ENCODE measurements at places on chromosomes 13 and 19.
A peak's percentile ranks its signal among the peaks of the same experiment; 100 is the strongest.

DNA sequence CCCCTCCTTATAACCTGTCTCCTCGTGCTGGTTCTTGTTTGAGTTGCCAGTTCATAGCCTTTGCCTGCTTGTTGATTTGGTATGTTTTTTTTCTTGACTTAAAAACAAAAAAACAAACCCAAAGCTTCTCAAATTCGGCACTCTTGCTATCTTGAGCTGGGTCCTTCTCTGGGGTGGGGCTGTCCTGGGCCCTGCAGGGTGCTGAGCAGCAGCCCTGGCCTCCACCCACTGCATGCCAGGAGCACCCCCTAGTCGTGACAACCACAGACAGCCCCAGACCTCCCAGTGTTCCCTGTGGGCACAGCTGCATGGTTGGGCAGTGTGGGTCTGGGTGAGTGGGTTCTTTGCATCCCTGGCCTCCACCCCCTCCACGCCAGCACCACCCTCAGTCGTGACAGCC lies 27.8 kb downstream of the KDM4B start:
- DNase-seq: no peak

DNA sequence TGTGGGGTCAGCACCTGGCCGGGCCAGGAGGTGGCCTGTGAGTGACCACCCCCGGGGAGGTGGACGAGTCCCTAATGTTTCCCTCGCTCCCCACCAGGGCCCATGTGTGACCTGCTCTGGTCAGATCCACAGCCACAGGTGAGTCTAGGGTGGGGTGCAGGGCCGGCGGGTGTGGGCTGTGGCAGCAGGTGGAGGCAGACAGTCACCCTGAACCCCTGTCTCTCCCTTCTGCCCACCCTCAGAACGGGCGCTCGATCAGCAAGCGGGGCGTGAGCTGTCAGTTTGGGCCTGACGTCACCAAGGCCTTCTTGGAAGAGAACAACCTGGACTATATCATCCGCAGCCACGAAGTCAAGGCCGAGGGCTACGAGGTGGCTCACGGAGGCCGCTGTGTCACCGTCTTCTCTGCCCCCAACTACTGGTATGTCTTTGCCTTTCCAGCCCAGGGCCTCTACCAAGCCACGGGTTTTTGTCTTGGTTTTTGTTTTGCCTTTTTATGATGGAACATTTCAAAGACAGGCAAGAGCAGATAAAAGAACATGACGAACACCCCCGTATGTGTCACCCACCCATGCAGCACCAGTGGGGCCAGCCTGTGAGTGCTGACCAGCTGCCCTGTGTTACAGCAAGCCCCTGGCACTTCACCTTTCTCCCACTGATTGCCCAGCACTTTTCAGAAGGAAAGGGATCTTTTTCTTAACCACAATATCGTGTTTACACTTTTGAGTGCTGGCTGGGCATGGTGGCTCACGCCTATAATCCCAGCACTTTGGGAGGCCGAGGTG lies 24.9 kb downstream of the CCDC8 start:
- no peak for DNase-seq

- no peak for DNase-seq
These were observed 462.0 kb downstream of the LIG4 start for GRCh38 chr13:107753291-107753690.

GRCh38 chr19:18440415-18440877 lies 2.5 kb upstream of the ISYNA1 start:
- no peak for DNase-seq

GRCh38 chr19:11587975-11588631 lies 9.2 kb upstream of the ZNF627 start:
- DNase-seq: no peak

- no peak for DNase-seq
These were observed 117.7 kb downstream of the LHFPL6 start for GRCh38 chr13:39485314-39485700.

GRCh38 chr19:38557205-38557799 lies 60.5 kb downstream of the MAP4K1 start:
- no peak for DNase-seq

- DNase-seq: peak; percentile 82
These were observed at the start of gene ZNF317 for GRCh38 chr19:9140159-9140874. Gene ZNF317, plus strand, starts transcription at chr19:9140397. Its CDS starts 15,620 bp downstream, at chr19:9156017.

DNA sequence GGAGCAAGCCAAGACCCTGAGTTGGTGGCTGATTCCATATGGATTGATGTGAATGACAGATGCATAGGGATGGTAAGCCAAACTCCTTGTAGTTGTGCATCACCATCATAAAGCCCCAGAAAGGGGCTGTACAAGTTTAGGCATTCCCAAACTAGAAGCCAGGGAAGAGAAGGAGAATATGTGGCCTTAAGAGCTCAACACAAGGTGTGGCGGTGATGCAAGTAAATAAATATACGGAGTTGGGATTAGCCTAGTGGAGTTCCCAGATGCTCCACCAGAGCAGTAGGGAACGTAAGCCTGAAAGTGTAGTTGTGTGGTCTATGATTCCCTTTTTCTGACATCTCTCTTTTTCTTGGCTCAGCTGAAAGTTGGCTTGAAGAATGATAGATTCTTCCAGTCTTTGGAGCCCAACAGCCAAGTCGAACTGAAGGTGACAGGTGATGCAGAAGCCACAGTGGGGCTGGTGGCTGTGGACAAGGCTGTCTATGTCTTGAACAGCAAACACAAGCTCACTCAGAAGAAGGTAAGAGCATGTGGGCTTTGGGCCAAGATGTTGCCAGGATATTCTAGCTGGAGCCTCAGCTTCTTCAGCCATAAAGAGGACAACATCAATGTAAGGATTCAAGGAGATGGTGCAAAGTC lies 30.1 kb downstream of the RDH8 start:
- no peak for DNase-seq

DNA sequence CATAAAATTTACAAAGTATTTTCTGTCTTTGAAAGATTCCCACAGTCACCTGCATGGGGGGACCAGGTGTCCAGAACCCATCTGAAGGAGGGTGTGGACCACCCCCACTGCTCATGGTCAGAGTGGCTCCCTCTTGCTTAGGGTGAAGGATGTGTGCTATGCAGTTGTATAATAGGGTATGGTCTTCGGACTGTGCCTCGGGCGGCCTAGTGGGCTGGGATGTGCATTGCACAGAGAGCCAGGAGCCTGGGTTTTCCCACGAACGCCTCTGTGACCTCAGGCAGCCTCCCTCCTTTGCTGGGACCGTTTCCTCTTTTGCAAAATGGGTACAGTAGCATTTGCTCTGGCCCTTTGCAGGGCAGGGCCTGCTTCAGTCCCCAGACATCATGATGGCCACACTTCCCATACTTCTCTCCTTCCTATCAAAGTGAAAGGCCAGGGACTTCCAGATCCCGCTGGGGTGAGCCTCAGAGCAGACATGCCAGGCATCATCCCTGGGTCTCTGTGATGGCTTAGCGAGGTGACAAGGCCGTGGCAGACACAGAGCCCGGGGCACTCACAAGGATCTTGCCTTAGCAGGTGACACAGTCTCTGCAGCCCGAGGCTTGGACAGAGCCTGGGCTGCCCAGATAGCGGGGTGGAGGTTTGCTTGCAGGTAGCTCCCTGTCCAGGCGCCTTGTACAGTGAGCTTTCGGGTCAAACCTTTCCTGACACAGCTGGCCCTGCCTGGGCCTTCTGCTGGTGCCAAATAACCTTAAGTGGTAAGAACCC lies 59.4 kb upstream of the ZNF536 start:
- no peak for DNase-seq
